ENCODE measurements at places on chromosomes 1 and 21.

GRCh38 chr1:35269989-35270289, 1.4 kb downstream of the ZMYM4 start:
- peak overlapping the region; percentile 82 for H3K4me3 ChIP-seq
- peaks cover 34% of the 10 kb centered on the region for H3K4me1 ChIP-seq
- no peak for DNase-seq
- H3K27me3 ChIP-seq, result no peaks in the 10 kb centered on the region
- no peak overlapping the region for H3K27ac ChIP-seq
- H3K36me3 ChIP-seq, result peaks cover 9% of the 10 kb centered on the region

GRCh38 chr1:169204157-169204556, 97.7 kb downstream of the ATP1B1 start:
- H3K27ac ChIP-seq, result no peak overlapping the region
- no peak for DNase-seq
- no peaks in the 10 kb centered on the region for H3K36me3 ChIP-seq
- peaks cover 6% of the 10 kb centered on the region for H3K4me1 ChIP-seq

DNA sequence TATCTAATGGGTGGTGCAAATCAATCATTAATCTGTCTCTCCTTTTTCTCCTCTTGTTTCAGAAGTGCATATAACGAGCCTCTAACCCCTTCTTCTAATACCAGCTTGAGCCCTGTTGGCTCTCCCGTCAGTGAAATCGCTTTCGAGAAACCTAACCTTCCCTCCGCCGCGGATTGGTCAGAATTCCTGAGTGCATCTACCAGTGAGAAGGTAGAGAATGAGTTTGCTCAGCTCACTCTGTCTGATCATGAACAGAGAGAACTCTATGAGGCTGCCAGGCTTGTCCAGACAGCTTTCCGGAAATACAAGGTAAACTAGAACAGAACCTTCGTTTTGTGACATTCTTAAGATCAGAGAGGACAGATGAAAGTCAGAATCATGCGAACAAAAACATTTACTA, 25.3 kb upstream of the VAMP3 start:
- peak; percentile 8 for DNase-seq
- H3K36me3 ChIP-seq, result no peaks in the 10 kb centered on the region
- H3K4me3 ChIP-seq, result no peak overlapping the region
- no peak overlapping the region for H3K27ac ChIP-seq
- peaks cover 3% of the 10 kb centered on the region for H3K4me1 ChIP-seq

DNA sequence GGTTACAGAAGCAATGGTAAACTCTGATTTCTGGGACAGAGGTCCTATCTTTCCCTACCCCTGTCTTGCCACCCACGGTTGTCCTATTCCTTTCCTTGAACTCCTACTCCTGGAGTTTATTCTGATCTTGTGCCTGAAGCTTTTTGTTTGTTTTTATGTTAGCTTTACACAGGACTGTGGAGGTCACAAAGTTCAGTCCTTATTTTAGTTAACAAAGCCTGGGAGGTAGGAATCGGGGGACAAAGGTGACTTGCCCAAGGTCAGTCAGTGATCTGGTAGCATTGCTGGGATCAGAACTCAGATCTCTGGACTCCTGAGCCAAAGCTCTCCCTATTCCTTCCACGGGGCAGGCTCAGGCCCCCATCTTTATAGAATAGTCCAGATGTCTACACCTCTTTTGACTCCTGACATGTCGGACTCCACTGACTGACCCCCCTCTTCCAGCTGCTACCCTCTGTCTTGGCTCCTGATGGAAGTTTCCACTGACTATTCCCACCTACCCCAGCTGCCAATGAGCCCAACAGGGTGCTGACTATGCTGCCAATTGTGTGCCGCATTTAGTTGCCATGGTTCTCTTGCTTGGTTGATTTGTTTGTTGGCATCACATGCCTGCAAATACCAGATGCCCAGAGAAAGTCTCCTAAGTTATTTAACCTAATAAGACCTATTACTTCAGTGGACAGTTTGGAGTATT, 9.9 kb downstream of the F5 start:
- H3K27me3 ChIP-seq, result no peaks in the 10 kb centered on the region
- peaks cover 4% of the 10 kb centered on the region for H3K4me1 ChIP-seq
- DNase-seq, result no peak
- no peak overlapping the region for H3K27ac ChIP-seq
- H3K4me3 ChIP-seq, result no peak overlapping the region
- H3K36me3 ChIP-seq, result no peaks in the 10 kb centered on the region

- DNase-seq, result no peak
- H3K4me3 ChIP-seq, result no peak overlapping the region
- H3K27me3 ChIP-seq, result peaks cover 19% of the 10 kb centered on the region
- no peak overlapping the region for H3K27ac ChIP-seq
Measured at GRCh38 chr1:239993366-239993765, 98.3 kb upstream of the FMN2 start.

All from activated CD8-positive, alpha-beta T cell treated with anti-CD3 and anti-CD28 coated beads, Interleukin-2, amount 10 ng/mL, durations not matched to agents 7 days and 5 days (primary cell).